ENCODE measurements at places on chromosomes 13 and 19. TPM values are rescaled to one million over a fixed set of nuclear protein-coding genes. Genes with fewer than 3 reads are reported as not detected.

DNA sequence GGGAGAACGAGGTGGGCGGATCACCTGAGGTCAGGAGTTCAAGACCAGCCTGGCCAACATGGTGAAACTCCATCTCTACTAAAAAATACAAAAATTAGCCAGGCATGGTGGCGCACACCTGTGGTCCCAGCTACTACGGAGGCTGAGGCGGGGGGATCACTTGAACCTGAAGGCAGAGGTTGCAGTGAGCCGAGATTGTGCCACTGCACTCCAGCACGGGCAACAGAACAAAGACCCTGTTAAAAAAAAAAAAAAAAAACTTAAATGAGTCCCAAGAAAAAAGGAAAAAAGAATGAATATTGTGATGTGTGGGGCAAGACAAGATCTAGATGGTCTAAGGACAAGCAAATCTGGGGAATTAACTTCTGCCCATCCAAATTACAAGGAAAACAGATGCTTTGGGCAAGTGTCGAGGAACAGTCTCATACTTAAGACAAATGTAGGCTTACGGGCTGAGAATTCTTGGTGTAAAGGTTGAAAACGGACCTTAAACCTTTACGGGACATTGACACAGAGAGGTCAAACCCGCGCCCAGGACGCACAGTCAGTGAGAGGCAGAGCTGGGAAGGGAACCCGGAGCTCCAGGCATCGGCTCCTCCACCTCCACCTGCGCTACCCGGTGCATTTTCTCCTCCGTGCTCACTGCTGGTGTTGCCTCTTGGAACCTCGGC lies 656 bp upstream of the ZNF324 start:
- no peak for DNase-seq

DNA sequence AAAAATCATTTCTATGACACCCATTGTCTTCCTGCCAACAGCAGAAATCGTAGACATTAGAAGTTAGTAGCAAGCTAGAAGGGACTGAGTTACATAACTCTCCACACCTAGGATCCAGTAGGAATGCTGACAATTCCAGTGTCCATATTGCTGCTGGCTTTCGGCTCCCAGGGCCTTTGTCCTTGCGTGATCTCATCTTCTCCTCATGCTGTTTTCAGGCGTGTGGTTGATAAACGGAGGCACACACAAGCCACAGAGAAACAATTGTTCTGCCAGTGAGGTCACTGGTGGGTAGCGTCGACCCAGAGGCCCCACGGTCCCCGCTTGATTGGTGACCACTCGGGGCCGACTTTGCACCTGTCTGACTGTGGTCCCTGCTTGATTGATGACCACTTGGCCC lies 31.6 kb upstream of the F7 start:
- DNase-seq = no peak

- DNase-seq = no peak
Measured at GRCh38 chr19:44371815-44372480, 15.5 kb upstream of the ZNF112 start.

- no peak for DNase-seq
Measured at GRCh38 chr13:51397262-51397941, 55.4 kb downstream of the INTS6 start.

DNA sequence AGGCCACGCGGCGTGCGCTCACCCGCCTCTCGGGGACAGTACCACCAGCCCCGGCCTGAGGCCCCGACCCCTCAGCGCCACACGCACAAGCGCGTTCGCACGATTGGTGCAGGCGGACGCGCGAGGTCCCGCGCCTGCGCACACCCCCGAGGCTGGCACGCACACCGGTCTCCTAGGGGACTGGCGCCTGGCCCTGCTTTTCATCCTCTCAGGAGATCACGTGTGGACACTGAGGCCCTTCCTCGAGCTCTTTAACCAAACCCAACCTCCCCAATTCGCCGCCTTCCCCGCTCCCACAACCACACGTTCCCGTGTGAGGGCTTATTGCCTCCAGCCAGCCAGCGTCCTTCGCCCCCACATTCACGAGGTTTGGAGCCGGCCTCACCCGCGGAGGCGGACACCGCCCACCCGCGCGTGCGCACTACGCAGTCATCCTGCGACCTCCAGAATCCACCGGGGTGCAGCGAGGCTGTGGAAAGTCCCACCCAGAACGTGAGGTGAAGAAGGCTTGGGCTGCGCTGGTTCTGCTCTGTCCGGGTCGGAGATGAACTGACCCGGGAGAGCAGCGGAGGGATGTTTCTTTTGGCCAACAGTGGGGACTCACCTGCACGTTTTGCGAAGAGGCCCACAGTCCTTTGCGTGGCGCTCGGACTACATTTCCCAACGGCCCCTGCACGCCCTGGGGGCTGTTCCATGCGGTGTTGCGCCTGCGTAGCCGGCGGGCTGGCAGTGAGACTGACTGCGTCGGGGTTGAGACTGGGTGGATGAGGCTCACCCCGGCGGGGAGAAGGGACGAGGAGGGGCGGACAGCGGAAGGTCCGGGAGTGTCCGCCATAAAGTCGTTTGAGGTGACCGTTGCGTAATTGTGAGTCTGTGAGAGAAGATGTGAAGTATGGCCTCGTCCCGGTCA lies 539 bp upstream of the ZNF667 start:
- DNase-seq = peak; percentile 94

MAST3 gene
- 25.8 TPM for total RNA-seq

DNA sequence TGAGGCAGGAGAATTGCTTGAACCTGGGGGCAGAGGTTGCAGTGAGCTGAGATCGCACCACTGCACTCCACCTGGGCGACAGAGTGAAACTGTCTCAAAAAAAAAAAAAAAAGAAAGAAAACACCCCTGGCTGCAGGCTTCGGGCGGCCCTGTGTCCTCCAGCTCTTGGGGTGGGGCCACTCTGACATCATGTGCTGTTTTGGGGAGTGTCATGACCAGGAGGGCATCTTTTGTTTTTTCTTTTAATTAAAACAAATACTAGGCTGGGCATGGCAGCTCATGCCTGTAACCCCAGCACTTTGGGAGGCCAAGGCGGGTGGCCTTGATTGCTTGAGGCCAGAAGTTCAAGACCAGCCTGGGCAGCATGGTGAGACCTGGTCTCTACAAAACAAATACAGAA lies 52.1 kb downstream of the KDM4B start:
- DNase-seq = no peak

DNA sequence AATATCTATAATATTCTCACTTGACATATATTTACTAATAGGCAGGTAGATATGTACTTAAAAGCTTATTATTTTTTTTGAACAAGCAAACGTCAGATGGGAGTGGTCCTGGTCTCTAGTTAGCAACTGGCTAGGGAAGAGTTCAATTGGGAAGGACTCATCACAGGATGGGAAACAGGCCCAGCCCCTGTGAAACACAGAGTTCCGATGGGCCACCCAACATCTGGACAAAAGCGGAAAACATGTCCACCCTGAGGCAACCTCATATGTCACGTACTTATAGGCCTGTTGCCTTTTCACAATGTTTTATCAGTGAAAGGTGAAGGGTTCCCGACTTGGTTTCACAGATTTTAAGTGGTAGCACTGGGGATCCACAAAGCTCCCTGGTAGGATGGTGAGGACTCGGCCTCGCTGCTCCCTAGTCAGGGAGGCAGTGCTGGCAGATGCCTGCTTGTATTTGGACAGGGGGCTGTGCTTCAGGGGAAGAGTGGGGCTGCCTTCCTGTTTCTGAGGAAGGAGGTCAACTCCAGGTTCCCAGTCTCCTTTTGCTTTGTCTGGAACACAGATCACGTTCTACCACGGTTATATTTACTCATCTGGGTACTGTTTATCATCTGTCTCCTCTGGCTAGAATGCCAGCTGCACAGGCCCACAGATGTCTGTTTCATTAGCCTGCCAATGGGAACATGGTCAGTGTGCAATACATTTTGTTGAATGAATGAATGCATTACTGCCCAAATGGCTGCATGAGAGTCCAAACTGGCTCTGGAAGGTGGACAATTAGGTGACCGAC lies 49.4 kb upstream of the SLC15A1 start:
- DNase-seq = no peak

DNA sequence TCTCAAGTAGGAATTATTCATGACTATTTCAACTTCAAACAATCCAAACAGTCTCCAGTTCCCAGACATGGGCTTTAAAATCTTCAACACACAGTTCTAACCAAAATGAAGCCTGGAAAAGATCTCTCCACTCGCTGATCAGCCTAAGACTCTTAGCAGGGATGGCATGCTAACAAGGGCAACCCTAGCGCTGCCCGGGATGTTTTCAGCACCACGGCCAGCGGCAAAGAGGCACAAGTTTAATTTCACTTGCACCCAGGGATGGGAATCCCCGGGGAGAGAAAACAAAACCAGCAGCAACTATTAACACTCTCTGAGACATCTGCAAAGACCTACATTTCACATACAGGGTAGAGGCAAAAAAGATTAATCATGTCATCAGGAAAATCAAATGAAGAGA lies 43.0 kb downstream of the CACNA1A start:
- DNase-seq = no peak

PDX1 gene
- total RNA-seq = not detected

NCR1 gene
- total RNA-seq = 0.89 TPM

SLC25A41 gene
- total RNA-seq = 0.24 TPM

PRR22 gene
- total RNA-seq = 4.4 TPM

DNA sequence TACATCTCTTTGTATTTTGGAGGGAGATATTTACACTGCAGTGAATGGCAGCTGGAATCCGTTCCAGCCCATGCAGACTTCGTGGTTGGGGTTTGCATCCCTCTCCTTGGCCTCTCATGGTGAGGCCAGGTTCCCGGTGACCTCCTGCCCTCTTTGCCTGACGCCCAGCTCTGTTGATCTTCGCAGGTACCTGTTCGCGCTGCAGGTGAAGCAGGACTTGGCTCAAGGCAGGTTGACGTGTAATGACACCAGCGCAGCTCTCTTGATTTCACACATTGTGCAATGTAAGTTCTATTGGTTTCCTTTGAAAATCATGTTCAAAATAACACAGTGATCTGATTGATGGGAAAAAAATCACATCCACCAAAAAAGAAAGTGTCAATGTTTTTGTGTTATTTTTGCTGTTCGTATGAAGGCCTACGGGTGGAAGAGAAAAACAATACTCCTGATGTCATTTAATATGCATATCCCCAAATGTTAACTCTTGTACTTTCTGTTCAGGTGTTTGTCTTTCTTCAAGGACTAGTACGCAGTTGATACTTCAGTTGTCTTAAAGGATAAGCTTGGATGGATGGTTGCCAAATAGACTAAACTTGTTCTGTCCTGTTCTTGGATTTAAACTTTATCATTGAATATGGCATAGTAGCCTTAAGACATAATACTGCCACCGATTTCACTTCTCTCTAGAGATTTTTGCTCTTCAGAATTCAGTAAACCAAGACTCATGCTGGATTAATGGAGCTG lies 199.1 kb downstream of the STK24 start:
- DNase-seq = no peak

PTH2 gene
- total RNA-seq = not detected

MEIOSIN gene
- total RNA-seq = not detected

- peak; percentile 58 for DNase-seq
Measured at GRCh38 chr13:19782049-19782726, 557 bp downstream of the PSPC1 start.

- no peak for DNase-seq
Measured at GRCh38 chr13:43244481-43244880, 221.1 kb downstream of the DNAJC15 start.

Measured in upper lobe of left lung (tissue), 6 donors.